Left renal cortex interstitium (tissue), 4 donors: ENCODE measurements at places on chromosomes 6 and 20.

GRCh38 chr20:24952376-24953208 lies 3.5 kb downstream of the CST7 start:
- DNase-seq: no peak

DNA sequence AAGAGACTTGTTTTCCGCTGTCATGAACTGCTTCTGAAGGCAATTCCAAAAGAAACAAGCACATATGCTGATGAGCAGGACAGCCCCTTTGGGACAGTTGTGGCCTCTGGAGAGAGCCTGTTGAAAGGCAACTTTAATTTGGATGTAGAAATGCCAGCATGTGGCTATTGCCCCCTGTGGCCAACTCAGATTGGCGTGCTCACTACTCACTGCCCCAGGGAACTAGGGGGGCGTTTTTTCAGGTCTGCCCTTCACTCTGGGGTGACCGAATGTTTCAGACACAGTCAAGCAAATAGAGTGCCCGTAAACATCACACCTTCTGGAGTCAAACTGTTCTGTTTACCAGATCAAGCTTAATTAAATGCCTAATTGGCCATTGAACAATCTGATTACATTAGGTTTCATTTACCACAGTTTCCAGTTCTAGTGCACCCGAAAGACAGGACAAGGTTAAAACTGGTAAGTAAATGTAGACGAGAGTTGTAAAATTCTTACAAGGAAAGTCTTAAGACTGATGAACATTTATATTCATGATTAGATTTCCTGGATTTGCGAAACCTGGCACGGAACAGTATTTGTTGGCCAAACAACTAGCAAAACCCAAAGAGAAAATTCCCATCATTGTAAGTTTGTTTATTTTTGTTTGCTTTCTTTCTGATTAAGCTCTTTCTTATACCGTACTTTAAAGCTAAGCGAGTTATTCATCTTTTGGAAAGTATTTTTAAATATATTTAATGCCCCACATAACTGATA lies 75.9 kb upstream of the SYNJ2 start:
- no peak for DNase-seq

- no peak for DNase-seq
Measured at GRCh38 chr6:31359581-31359980, 2.6 kb upstream of the HLA-B start.

DNA sequence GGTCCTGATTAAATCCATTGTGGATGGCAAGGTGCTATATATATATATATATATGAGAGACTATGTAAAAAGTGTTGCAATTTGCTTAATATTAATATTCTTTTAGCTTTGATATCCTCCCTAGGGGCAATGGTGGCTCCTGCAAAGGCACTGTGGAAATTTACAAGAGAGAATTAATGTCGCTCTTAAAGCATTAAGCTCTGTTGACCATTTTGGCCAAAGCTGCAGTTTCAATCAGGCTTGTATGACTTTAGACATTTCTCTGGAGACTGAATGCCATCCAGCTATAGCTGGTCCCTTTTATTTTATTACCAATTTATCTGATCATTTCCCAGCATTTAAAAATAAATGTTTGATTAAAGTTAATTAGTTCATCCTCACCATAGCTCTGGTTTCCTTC lies 155.3 kb downstream of the JARID2 start:
- DNase-seq: no peak

DNA sequence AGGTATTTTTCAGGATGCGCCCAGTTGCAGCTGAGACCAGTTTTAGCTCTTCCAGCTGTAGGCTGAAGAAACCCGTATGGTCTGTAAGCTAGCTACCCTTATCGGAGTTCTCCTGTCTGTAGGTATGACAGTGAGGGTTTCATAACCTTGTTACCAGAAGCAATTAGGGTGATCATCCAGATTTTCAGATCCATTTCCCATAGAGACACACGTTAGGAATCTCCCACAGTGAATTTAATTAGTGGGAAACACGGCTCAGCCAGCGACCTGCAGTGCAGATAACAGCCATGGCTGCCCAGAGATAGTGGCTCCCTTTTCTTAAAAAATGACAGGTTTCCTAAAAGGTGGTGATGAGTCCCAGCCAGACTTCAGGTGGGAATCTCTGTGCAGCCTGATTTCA lies 111.1 kb downstream of the BTBD3 start:
- no peak for DNase-seq

GRCh38 chr6:92763274-92763584 lies 656.1 kb downstream of the EPHA7 start:
- no peak for DNase-seq

DNA sequence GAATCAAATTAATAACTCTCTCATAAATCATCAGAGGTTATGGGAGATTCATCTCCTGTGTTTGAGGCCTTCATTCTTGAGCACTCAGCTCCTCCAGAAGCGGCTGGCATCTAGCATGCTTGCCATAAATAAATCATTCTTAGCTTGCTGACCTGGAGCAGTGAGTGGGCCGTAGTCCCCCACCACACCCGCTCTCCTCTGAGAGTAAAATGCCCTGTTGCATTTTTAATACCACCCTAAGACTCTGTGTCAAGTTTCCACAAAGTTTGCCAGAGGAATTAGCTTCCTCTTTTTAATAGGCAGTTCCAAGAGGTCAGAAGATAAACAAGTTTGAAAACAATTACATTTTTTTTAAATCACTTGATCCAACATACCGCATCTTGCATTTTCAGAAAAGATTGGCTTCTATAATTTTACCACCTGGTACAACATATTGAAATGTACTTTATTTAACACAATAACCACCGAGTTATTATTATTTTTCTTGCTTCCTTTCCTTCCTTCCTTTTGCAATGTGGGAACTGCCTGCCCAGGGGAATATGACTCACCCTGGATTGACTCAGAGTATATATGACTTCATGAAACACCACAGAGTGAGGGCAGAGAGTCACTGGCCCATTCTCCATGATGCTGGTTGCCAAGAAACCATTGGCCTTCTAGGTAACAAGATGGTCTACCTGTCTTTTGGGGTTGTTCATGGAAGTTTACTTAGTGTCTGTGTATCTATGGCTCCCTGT lies 29.4 kb upstream of the CLIC5 start:
- DNase-seq: no peak

- no peak for DNase-seq
Measured at GRCh38 chr6:38057994-38058393, 238.5 kb downstream of the ZFAND3 start.

DNA sequence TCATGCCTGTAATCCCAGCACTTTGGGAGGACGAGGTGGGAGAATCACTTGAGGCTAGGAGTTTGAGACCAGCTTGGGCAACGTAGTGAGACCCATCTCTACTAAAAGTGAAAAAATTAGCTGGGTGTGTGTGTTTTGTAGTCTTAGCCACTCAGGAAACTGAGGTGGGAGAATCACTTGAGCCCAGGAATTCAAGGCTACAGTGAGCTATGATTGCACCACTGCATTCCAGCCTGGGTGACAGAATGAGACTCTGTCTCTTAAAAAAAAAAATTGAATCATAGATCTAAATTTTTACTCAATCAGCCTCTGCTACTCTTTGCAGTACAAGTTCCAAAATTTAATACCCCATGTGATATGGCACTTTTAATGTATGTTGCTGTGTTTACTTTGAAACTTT lies 121.6 kb downstream of the ARMC2 start:
- no peak for DNase-seq

GRCh38 chr20:24668791-24669190 lies 199.4 kb downstream of the SYNDIG1 start:
- DNase-seq: no peak

GRCh38 chr20:3156811-3157619 lies 2.6 kb downstream of the FASTKD5 start:
- DNase-seq: no peak

GRCh38 chr6:35025232-35026188 lies 115.6 kb downstream of the TCP11 start:
- DNase-seq: no peak

DNA sequence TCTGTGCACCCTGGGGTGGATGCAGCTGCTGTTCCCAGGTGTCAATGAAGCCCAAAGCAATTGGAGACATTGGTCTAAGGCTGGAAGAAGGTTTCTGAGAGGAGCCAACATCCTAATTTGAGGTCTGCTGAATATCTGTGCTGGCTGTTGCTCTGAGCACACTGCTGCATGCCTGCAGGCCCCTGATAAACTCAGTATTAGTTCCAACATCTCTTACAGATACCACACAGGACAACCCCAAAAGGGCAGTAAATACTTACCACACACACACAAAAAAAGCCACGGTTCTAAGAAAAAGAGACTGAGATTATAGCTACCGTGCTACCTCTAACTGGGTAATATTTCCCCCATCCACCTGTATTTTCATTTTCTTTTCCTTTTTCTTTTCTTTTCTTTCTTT lies 164.3 kb upstream of the SOX4 start:
- DNase-seq: no peak

- DNase-seq: no peak
Measured at GRCh38 chr20:57053067-57053466, 213.4 kb downstream of the BMP7 start.

GRCh38 chr20:56616716-56617115 lies 12.4 kb upstream of the TFAP2C start:
- no peak for DNase-seq

DNA sequence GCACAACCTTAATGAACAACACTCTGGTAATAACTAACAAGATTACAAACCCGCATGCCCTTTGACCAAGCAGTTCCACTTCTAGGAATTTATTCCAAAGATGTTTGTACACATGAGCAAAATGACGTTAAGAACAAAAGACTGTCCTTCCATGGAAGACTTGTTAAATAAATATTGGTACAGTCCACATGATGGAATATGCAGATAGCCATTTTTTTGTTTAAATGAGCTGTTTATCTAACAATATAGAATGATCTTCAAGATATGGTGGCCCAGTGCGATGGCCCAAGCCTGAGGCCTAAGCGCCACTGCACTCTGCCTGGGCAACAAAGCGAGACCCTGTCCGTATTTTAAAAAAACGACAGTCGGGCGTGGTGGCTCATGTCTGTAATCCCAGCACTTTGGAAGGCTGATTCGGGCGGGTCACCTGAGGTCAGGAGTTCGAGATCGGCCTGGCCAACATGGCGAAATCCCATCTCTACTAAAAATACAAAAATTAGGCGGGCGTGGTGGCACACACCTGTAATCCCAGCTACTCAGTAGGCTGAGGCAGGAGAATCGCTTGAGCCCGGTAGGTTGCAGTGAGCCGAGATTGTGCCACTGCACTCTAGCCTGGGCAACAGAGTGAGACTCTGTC lies 7.4 kb upstream of the AHCY start:
- DNase-seq: no peak

GRCh38 chr6:3196770-3197169 lies 30.7 kb downstream of the TUBB2B start:
- no peak for DNase-seq

DNA sequence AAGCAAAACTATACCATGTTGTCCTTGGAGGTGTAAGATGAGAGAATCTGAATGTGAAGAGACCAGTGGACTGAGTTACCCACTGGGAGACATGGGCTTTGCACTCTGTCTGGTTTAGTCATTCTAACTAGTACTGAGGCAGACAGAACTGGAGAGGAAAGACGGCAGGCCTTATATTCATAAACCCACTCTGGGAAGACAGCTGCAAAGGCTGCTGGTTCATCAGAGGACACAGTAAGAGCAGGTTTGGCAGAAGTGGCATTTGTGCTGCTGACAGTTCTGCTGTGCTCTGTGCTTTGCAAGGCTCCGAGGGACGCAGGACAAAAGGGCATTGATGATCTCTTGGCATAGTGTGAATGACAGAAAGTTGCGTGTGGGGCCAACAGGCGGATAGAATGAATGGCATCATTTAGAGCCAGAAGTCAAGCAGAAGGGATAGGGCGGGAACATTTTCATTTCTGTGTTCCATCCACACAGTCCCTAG lies 142.3 kb upstream of the TENT5A start:
- no peak for DNase-seq

DNA sequence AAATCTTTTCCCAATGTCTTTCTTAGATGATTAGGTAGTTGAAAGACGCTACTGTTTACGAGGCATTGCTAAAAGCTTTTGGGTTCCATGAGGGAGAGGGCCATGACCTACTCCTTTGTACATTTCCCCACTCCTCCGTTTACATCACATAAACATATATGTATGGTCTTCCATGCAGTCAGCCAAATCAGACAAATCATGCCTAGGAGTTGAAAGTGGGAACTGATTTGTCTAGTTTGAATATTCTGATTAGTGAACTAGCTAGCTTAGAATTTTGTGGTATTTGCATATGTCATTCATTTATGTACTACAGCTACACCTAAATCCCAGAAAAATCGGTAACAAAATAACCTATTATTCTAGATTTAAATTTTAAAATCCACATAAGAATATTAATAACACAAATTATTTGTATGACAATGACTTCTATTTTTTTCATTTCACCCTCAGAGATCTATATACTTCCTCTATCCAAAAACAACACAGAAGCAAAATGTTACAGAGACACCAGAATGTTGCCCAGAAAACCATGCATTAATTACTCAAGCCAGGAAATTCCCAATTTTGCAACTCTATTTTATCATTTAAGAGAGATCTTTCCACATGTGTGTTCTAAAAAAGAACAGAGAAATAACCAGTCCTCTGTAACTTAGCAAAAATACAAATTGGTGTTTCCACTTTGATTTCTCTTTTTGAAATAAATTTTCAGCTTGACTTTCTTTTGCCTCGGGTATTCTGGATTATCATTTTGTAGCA lies 231.9 kb downstream of the LAMA2 start:
- DNase-seq: no peak

DNA sequence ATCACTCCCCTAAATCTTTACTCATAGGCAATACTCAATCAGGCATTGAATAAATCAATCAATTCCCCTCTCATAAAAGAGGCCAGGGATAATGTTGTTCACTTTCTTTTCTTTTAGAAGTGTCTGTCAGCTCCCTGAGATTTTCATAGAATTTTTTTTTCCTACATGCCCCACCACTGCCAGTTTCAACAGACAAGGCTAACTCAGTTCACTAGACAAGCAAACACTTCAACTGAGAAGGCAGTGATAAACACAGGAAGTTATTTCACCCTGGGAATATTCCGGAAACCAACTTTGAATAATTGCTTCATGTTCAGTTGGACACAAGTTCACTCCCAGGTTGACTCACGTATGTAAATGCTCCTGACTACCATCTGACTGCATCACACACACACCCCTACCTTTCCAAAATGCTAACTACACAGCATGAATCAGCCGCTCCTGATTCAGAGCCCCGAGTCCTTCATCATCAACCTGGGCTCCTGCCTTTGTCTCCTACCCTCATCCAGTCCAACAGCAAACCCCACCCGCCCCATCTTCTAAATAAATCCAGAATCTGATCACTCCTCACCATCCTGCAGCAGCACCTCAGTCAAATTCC lies 143.9 kb downstream of the BCAS1 start:
- no peak for DNase-seq
